ENCODE measurements at places on chromosomes 3 and 15.

DNA sequence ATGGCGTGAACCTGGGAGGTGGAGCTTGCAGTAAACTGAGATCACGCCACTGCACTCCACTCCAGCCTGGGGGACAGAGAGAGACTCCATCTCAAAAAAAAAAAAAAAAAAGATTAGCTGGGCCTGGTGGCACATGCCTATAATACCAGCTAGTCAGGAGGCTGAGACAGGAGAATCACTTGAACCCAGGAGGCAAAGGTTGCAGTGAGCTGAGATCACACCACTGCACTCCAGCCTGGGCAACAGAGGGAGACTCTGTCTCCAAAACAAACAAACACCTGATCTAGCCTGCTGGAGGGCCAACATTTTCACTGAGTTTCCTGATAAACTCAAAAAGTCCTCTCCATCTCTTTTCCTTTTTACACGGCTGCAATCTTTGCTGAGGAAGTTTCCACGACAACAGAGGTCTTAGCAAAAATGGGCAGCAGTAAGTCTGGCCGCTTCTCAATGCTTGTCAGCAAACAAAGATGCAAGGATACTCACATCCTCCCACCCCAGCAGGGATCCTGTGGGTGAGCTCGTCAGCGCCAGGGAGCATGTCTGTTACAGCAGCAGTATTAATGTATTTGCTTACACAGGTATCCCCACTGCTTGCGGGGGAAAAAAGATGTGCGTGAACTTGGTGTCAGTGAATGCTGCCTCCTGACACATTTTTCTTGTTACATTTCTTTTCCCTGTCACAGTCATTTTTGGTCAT, 21.0 kb upstream of the CCDC174 start:
- DNase-seq = no peak

- no peak for DNase-seq
These were observed 470.5 kb upstream of the ONECUT1 start for GRCh38 chr15:53260647-53261046.

DNA sequence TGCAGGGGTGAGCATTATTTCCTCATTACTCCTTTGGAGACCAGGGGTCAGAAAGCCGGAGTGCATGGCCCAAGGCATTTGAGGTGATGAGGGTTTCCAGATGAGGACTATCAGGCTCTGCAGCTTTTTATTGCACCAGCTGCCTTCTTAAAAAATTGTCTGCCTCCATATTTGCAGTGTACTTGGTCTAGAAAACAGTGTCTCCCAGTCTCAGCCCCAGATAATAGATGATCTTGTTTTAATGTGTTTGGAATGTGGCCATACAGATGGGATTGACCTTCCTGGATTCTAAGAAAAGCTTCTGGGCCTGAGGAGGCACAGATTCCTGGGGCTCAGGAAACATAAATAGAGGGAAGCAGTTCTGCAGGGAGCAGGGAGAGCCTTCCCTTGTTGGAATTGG, 123.3 kb downstream of the GABRG3 start:
- no peak for DNase-seq

DNA sequence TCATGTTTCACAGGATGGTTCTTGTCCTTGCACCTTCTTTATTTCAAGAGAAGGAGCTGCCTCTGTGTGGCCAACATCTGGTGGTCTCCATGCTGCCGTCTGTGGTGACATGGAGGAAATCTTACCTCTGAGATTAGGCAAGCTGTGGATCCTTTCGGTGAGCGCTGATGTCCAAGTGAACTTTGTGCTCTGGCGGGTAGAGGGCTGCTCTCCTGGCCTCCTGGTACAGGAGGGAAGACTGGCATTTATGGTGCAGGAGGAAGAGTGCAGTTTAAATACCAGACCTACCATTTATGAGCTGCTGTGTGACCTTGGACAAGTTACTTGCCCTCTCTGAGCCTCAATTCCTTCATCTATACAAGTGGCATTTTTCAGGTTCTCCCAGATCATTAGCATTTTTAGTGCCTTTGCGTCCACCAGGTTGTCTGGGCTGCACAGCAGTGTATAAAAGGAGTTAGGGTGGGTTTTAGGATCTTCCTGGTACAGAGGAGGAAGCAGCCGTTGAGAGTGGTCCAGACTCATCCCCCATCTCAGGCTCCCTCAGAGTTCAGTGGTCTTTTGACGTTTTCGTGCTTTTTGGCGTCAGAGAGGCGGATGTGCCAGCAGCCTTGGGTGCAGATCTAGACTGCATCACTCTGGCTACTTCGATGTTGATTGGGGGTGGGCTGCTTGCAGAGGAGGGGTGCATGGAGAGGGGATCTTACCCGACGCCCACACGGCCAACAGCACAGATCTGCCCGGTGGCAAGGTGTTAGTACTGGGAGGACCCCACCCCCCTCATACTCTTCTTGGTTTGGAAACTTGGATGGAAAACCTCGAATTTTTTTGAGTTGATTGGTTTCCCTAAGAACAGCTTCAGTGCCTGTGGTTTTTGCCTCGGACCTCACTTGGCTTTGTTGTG, 162.2 kb downstream of the ITPR1 start:
- no peak for DNase-seq

- no peak for DNase-seq
These were observed 32.6 kb upstream of the MTHFS start for GRCh38 chr15:79929412-79929811.

GRCh38 chr3:150797155-150797554, 34.2 kb upstream of the SIAH2 start:
- peak; percentile 18 for DNase-seq

DNA sequence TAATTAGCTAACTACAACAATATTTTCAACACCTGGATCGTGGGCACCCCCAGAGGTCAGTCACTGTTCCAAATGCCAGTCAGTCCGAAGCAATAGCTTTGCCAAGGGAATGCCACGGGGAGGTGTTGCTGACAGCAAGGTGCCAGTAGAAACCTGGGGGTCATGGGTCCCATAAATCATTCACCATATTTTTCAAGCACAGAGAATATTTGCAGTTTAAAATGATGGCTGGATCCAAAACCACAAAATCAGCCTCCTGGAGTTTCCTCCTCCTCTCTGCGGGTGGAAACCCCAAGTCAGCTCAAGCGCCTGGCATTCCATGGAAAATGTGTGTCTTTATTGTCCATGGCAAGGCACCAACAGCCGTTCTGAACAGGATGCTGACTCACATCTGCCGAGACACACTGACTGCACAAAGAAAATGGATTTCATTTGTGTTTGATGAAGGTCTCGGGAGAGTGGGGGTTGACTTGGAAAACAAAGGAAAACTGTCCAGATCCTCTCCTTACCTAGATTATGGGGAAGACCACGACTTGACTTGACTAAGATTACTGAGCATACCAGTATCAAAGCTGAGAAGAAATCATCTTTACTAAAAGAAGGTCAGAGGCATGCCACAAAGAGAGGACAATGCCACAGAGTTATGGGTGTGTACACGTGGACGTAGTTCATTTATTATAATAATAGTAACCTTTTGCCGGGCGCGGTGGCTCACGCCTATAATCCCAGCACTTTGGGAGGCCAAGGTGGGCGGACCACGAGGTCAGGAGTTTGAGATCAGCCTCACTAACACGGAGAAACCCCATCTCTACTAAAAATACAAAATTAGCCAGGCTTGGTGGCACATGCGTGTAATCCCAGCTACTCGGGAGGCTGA, 26.4 kb downstream of the ANXA2 start:
- DNase-seq = peak; percentile 94

DNA sequence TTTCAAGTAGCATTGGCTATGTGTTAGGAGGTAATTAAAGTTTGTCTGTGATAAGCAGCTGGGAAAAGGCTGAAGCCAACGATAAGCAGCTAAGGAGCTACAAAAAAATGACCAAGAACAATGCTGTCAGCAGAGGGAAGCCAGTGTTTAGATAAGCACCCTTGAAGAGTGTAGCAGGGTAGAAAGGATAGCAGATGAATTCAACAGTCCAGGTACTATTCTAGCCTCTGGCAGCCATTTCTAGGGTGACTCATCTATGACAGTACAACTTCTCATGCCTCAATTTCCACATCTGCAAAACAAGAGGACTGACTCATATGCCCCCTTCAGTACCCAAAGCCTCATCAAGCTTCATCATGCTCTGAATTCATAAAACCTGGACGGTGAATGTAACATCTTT, 617.6 kb upstream of the UBE2E2 start:
- DNase-seq = peak; percentile 31

DNA sequence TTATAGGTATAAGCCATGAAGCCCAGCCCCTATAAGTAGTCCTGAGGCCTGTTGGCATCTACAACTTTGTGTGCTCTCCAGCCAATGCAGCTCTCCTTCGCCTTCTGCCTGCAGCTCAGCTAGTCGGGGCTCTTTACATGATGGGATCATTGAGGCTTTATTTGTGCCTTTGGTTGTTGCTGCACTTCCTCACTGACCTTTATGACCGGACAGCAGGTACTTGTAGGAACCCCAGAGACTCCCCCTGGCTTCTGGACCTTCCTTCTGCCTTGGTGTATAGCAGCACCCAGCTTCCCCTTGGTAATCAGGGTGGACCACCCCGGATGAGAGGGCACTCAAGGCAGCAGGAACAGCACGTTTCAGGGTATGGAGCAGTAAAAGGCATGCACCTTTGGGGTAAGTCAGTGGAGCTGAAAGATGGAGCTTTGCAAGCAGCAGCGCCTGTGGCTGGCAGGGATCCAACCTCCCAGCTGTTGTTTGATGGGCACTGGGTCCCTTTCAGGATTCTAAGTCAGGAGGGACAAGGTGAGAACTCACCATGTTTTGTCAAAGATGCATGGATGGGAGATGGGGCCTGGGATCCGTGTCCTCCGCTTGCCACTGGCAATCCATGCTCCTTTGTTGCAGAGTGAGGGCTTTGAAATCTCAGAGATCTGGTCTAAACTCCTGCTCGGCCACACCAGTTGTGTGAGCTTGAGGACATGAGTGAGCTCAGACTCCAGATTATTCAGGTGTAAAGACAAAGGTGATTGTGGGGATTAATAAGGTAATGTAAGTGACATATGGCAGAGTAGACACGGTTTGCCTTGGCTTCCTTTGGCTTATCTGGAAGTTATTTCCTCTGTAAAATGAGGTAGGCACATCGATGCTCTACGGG, 65.1 kb upstream of the KLF13 start:
- DNase-seq = no peak

DNA sequence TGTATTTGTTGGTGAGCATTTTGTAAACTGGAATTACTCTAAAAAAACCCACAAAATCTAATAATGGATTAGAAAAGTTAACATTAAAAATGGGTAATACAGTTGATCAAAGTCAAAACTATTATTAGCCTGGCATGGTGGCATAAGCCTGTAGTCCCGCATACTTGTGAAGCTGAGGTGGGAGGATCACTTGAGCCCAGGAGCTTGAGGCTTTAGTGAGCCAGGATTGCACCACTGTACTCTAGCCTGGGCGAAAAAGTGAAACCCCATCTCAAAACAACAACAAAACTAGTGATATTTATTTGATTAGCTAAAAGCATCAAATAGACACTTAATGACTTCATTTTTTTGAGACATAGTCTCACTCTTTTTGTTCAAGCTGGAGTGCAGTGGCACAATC, 3.6 kb downstream of the SNX1 start:
- DNase-seq = no peak

- DNase-seq = no peak
These were observed 405.4 kb upstream of the THRB start for GRCh38 chr3:24899901-24900603.

- no peak for DNase-seq
These were observed 55.9 kb upstream of the POMGNT2 start for GRCh38 chr3:43161684-43162229.

GRCh38 chr15:80586161-80586560, 108.9 kb upstream of the ABHD17C start:
- DNase-seq = no peak

DNA sequence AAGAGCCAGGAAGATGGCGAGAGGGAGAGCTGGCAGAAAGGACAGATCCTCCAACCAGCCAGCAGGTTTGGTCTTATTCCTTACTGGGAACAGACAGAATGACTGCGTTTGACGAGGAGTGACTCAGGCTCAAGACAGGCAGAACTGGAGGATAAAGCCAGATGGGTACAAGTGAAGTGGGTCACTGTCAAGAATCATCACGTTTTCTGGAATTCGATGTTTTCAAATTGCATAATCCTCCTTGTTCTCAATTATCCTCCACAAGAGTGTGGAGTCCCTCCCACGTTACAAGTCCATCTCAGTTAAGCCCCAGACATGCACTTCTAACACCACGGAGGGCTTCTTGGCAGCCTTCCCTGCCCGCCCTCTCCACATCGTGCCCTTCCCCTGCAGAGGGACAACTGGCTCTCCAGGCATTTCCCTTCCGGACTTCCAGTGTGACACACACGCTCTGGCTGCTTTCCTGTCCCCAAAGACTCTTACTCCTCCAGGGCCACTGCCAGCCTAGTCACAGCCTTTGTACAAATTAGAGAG, 183.1 kb downstream of the CHST2 start:
- peak; percentile 13 for DNase-seq

GRCh38 chr3:12515631-12516030, 29.7 kb downstream of the MKRN2OS start:
- no peak for DNase-seq

GRCh38 chr3:46679681-46680080, 13.8 kb downstream of the ALS2CL start:
- DNase-seq = no peak

DNA sequence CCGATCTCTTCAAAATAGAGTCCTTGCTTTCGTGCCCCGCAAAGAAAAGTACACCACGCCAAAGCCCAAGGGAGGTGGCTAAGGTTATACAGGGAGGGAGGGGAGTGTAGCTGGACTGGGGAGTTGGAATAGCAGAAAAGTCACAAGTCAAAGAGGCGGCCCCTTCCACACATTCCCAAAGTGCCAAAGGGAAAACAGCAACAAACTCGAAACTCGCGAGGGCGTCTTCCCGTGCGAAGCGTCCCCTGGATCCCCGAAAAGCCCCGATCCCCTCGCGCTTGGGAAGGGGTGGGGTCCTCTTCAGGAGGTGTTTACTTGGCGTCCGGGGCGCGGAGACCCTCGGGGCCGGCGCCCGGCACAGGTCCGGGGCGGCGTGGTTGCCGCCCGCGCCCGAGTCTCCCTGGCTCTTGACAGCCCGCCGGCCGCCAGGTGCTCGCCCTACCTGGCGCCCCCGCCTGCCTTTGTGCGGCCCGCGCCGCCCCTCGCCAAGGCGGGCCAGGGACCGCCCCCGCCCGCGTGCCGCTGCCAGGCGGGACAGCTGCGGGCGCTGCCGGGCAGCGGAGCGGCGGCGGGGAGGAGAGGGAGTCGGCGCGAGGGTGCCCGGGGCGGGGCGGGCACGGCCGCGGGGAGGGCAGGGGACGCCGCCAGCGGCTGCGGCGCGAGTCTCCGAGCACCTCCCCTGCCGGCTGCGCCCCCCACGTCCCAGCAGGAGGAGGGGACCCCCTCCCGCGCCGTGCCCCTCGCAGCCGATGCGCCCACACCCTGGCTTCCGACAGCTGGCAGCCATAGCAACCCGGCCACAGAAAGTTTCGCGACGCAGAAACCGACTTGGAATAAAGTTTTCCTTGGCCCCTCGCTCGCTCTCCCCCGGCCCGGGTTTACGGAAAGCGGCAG, 966 bp downstream of the MYO1E start:
- no peak for DNase-seq

Measured in RKO (cell line).